GM12878 (cell line): ENCODE measurements at places on chromosomes 6 and 20.
A peak's percentile ranks its signal among the peaks of the same experiment; 100 is the strongest.

- no peaks in the 10 kb centered on the region for H3K27me3 ChIP-seq
- H3K4me3 ChIP-seq, result no peak overlapping the region
- H3K27ac ChIP-seq, result no peak overlapping the region
These were observed 1127.0 kb upstream of the MAP3K7 start for GRCh38 chr6:91713911-91714310.

DNA sequence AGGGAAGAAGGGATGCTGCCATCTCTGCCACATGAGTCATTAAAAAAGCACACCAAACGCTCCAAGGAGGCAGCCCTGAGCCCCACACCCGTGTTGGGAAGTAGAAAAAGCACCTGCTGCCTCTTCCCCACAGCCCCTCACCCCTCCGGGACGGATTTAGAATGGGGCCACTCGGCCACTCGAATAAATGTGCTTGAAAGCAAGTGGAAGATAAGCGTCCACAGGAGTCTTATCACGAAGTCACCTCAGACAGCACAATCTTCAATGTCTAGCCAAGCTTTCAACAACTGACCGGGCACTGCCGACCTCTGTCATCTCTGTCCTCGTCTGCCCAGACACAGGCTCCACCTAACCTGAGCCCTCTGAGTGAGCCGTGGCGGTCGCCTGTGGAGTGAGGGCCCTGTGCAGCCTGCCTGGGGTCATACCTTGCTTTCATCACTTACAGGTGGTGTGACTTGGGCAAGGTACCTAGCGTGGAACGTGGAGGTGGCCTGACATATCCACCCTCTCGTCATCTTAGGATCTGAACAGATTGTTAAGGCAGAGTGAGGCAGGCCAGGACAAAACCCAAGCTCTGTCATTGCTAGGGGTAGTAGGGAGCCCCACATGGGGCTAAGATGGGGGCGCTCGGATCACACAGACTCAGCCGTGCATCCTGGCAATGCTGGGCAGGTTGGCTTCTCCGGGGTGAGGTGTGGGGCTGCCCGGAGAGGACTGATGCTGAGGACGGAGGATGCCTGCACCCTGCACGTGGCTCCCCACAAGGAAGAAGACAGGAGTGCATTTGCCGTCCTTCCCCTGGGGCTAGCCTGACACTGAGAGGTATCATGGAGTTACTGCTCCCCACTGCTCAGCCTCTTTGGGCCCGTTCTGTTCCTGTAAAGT lies 34.8 kb downstream of the PSMG4 start:
- no peaks in the 10 kb centered on the region for H3K27me3 ChIP-seq
- no peak overlapping the region for H3K4me3 ChIP-seq
- H3K27ac ChIP-seq, result no peak overlapping the region

DNA sequence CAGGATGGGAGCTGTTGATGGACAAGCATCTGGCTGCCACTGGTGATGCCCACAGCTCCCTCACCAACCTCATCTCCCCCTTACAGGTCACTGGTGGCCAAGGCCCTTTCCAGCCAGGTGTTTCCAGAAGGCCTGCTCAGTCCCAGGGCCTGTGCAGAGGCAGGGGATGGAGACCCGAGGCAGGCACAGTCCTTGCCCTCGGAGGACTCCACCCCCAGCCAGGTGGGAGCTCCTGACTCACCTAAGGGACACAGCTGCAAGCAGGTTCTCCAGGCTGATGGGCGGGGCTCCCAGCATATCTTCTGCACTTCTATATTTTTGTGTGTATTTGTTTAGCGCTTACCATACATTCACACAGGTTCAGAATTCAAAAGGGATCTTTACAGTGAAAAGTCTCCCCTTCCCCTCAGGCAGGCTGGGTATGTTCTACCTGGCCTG lies 17.4 kb downstream of the PRPH2 start:
- H3K27me3 ChIP-seq, result no peaks in the 10 kb centered on the region
- no peak overlapping the region for H3K27ac ChIP-seq
- no peaks in the 10 kb centered on the region for H3K4me1 ChIP-seq
- H3K4me3 ChIP-seq, result no peak overlapping the region

DNA sequence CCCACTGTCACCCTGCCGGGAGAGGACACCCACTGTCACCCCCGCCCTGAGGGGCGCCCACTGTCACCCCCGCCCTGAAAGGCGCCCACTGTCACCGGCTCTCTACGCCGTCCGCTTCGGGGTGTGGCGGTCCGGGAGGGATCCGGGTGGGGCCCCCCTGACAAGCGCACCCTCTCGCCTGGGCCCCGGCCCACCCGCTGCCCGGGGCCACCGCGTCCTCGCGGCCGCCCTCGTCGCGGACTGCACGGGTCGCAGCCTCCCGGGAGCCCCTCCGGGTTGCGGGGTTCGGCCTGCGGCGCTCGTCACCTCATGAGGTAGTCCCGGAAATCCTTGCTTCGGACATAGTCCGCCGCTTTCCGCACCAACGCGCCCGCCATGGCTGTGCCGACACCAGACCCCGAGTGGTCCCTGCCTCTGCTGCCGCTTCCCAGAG lies 224 bp downstream of the MPC1 start:
- no peaks in the 10 kb centered on the region for H3K36me3 ChIP-seq
- H3K27me3 ChIP-seq, result no peaks in the 10 kb centered on the region
- H3K4me3 ChIP-seq, result peak overlapping the region; percentile 88
- no peak for DNase-seq
- H3K27ac ChIP-seq, result peak overlapping the region; percentile 63
- peaks cover 5% of the 10 kb centered on the region for H3K4me1 ChIP-seq

GRCh38 chr20:46021361-46022359 lies 7.4 kb upstream of the SLC12A5 start:
- no peak overlapping the region for H3K27ac ChIP-seq
- H3K36me3 ChIP-seq, result no peaks in the 10 kb centered on the region
- no peak for DNase-seq
- H3K4me3 ChIP-seq, result peak overlapping the region; percentile 72
- H3K27me3 ChIP-seq, result peaks cover under 1% of the 10 kb centered on the region

- no peak for DNase-seq
- H3K4me1 ChIP-seq, result no peaks in the 10 kb centered on the region
- H3K36me3 ChIP-seq, result no peaks in the 10 kb centered on the region
These were observed 33.8 kb downstream of the GRM4 start for GRCh38 chr6:34112126-34112525.

DNA sequence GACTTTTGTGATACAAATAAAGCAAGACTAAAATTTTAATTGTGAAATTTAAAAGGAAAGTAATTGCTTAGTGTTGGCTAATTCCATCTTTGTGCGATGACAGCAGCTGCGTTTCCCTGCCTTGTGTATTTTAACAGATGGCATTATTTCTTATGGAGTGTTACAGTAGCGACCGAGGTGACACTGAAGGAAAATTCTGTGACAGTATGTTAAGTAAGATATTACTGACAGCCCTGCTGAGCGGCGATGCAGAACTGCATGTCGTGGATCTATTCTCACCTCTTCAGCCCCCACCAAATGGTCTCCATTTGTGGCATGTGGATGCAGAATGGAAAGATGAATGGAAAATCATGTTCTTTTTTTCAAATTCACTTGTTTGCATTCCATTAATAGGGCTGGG lies 289.4 kb downstream of the RNF144B start:
- H3K4me1 ChIP-seq, result no peaks in the 10 kb centered on the region
- H3K27me3 ChIP-seq, result no peaks in the 10 kb centered on the region
- no peaks in the 10 kb centered on the region for H3K36me3 ChIP-seq
- H3K27ac ChIP-seq, result no peak overlapping the region
- H3K4me3 ChIP-seq, result no peak overlapping the region

GRCh38 chr6:83860359-83860755 lies 868 bp downstream of the CYB5R4 start:
- H3K27me3 ChIP-seq, result 0 out of 2 replicates have a peak, but pooled peaks cover 4% of the 10 kb centered on the region
- peak overlapping the region; percentile 75 for H3K27ac ChIP-seq
- H3K36me3 ChIP-seq, result peaks cover 3% of the 10 kb centered on the region
- H3K4me3 ChIP-seq, result peak overlapping the region; percentile 83
- H3K4me1 ChIP-seq, result peaks cover 5% of the 10 kb centered on the region; the same call in 1 of the 2 replicates

GRCh38 chr20:33787253-33787891 lies 23.8 kb upstream of the CHMP4B start:
- peaks cover 10% of the 10 kb centered on the region for H3K4me1 ChIP-seq
- DNase-seq, result no peak
- H3K36me3 ChIP-seq, result no peaks in the 10 kb centered on the region
- H3K4me3 ChIP-seq, result no peak overlapping the region

DNA sequence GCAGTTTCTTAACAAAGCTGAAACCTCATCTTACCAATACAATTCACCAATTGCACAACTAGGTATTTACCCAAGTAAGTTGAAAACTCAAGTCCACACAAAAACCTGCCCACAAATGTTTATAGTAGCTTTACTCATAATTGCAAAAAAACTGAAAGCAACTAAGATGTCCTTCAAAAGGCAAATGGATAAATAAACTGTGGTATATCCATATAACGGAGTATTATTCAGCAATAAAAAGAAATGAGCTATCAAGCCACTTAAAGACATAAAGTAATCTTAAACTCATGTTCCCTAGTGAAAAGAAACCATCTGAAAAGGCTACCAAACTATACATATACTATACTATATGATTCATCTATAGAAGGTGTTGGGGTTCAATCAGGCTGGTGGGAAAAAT lies 179.7 kb downstream of the HACE1 start:
- H3K4me3 ChIP-seq, result no peak overlapping the region
- H3K27ac ChIP-seq, result no peak overlapping the region
- no peak for DNase-seq

DNA sequence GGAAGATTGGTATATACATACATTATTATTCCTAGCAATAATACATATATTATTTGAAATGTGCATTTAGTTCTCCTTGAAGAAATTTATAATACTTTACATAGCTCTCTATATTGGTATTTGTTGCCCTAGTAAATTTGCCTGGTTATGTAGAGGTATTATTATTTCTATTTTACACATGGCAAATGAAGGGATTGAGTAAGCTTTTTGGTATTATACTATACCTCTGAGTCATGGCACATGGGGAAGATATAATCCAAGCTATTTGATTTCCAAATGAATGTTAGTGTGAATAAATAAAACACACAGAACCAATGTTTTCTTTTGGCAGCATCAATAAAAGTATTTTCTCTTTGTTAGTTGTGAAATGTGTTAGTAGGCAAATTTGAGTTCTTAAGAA lies 409.6 kb upstream of the SLC35B3 start:
- H3K27me3 ChIP-seq, result no peaks in the 10 kb centered on the region
- H3K4me3 ChIP-seq, result no peak overlapping the region
- DNase-seq, result no peak
- H3K4me1 ChIP-seq, result no peaks in the 10 kb centered on the region

- H3K36me3 ChIP-seq, result no peaks in the 10 kb centered on the region
- no peak for DNase-seq
- H3K4me3 ChIP-seq, result no peak overlapping the region
- no peak overlapping the region for H3K27ac ChIP-seq
- H3K4me1 ChIP-seq, result no peaks in the 10 kb centered on the region
These were observed 49.3 kb downstream of the CD83 start for GRCh38 chr6:14166839-14167238.

GRCh38 chr6:25490018-25490801 lies 161.8 kb upstream of the SCGN start:
- DNase-seq, result peak; percentile 42
- H3K4me1 ChIP-seq, result no peaks in the 10 kb centered on the region
- no peak overlapping the region for H3K4me3 ChIP-seq
- no peaks in the 10 kb centered on the region for H3K27me3 ChIP-seq
- no peaks in the 10 kb centered on the region for H3K36me3 ChIP-seq

DNA sequence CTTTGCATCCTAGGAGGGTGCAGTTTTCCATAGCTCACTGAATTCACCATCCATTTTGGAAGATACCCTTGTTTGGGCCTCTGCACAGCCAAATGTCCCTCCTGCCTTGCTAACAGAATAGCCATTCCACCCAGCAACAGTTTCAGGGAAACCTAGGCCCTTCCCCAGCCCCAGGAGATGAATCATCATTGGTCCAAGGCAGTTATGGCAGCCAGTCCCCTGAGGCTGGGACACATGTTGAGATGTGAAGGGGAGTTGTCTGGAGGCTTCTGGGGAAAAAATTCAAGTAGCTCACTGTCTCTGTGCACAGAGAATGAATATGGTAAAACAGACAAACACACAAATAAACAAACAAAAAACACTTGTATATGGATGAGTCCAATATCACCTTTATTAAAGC lies 17.4 kb upstream of the SIRPB2 start:
- no peak overlapping the region for H3K27ac ChIP-seq
- peaks cover 8% of the 10 kb centered on the region; the same call in 1 of the 2 replicates for H3K27me3 ChIP-seq
- DNase-seq, result no peak
- no peak overlapping the region for H3K4me3 ChIP-seq
- H3K4me1 ChIP-seq, result 0 out of 2 replicates have a peak, but pooled peaks cover 3% of the 10 kb centered on the region

DNA sequence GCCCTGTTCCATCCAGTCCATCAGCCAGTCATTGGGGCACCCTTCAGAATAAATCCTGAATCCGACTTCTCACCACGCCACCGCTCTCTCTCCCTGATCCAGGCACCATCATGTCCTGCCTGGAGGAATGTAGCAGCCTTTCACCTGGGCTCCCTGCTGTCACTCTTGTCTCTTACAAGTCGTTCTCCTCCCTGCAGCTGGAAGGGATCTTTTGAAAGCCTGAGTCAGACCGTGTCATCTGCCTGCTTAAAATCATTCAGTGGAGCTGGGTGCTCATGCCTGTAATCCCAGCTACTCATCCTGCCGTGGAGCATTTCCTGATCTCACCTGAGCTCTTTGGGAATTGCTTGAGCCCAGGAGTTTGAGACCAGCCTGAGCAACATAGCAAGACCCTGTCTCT lies 19.2 kb upstream of the KCNG1 start:
- DNase-seq, result no peak
- peaks cover 1% of the 10 kb centered on the region for H3K27me3 ChIP-seq
- H3K36me3 ChIP-seq, result no peaks in the 10 kb centered on the region
- no peaks in the 10 kb centered on the region for H3K4me1 ChIP-seq

- H3K36me3 ChIP-seq, result no peaks in the 10 kb centered on the region
- no peak overlapping the region for H3K27ac ChIP-seq
- DNase-seq, result no peak
- H3K4me1 ChIP-seq, result no peaks in the 10 kb centered on the region
- H3K27me3 ChIP-seq, result no peaks in the 10 kb centered on the region
- H3K4me3 ChIP-seq, result no peak overlapping the region
These were observed 378.8 kb upstream of the PLCB4 start for GRCh38 chr20:8690074-8690473.

DNA sequence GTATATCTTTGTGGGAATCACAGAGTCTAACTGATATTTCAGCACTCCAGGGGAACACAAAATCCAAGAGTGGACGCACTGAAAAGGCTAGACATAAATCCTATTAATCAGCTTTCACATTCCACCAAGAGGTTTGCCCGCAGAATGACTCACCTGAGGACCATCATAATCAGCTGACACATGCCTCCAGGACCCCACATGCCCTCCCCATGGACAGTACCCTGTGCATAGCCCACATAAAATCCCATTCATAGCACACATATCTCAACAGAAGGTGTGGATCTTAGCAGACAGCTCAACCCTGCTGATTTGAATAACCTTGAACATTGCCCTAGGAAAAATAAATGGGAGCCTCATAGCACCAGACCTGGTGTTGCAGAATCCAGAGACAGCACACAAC lies 246.8 kb upstream of the TENT5A start:
- no peak overlapping the region for H3K4me3 ChIP-seq
- H3K4me1 ChIP-seq, result peaks cover 5% of the 10 kb centered on the region
- DNase-seq, result no peak
- no peak overlapping the region for H3K27ac ChIP-seq

- H3K4me1 ChIP-seq, result no peaks in the 10 kb centered on the region
- H3K4me3 ChIP-seq, result no peak overlapping the region
- H3K27me3 ChIP-seq, result no peaks in the 10 kb centered on the region; the same call in 1 of the 2 replicates
- no peak overlapping the region for H3K27ac ChIP-seq
These were observed 7.7 kb upstream of the KLHL31 start for GRCh38 chr6:53673162-53673727.
